Nasal cavity respiratory epithelium epithelial cell of viscerocranial mucosa (primary cell): ENCODE measurements at places on chromosomes 1 and 21. TPM values are rescaled to one million over a fixed set of nuclear protein-coding genes. Genes with fewer than 3 reads are reported as not detected.

Gene OLIG1
- total RNA-seq = not detected in 2 replicates

Gene ZNF683
- total RNA-seq = not detected in 2 replicates

Gene CD5L
- not detected in 2 replicates for total RNA-seq

Gene SLAMF1
- not detected in 2 replicates for total RNA-seq

Gene MMP23B
- 0.34 and 1.1 TPM in 2 replicates for total RNA-seq

Gene AHDC1
- 3.8 and 19.1 TPM in 2 replicates for total RNA-seq

Gene FMN2
- not detected in 2 replicates for total RNA-seq

Gene TMEM53
- total RNA-seq = 5.2 and 6.5 TPM in 2 replicates

Gene MATN1
- not detected in 2 replicates for total RNA-seq

Gene CTNNBIP1
- total RNA-seq = 82.7 and 88.7 TPM in 2 replicates

Gene ESPN
- 2.4 and 43.2 TPM in 2 replicates for total RNA-seq

Gene NR1I3
- total RNA-seq = not detected in 2 replicates

Gene DBT
- 5.1 and 14.7 TPM in 2 replicates for total RNA-seq

Gene DEPDC1
- 0.07 and 0.68 TPM in 2 replicates for total RNA-seq

Gene MCOLN3
- total RNA-seq = 4.4 and 24.0 TPM in 2 replicates

Gene CELA3A
- total RNA-seq = not detected in 2 replicates

Gene CRNN
- total RNA-seq = 3.8 and 24.6 TPM in 2 replicates

Gene HIVEP3
- total RNA-seq = under 0.01 and 1.2 TPM in 2 replicates

Gene ARHGEF10L
- total RNA-seq = 4.1 and 18.2 TPM in 2 replicates

Gene ENO1
- 663 and 1,403 TPM in 2 replicates for total RNA-seq

Gene VAMP3
- total RNA-seq = 51.9 and 92.3 TPM in 2 replicates

Gene HSF2BP
- 6.2 and 8.5 TPM in 2 replicates for total RNA-seq

Gene SPOCD1
- total RNA-seq = 8.5 and 26.3 TPM in 2 replicates

Gene TMEM51
- total RNA-seq = 7.9 and 15.9 TPM in 2 replicates

Gene RGS16
- total RNA-seq = 2.4 and 7.5 TPM in 2 replicates

Gene TBX15
- under 0.01 TPM in 2 replicates for total RNA-seq

Gene TMEM50B
- total RNA-seq = 16.3 and 23.2 TPM in 2 replicates

Gene KRTAP21-2
- total RNA-seq = not detected in 2 replicates

Gene FCRL2
- total RNA-seq = not detected in 2 replicates

Gene CDC42
- 322 and 370 TPM in 2 replicates for total RNA-seq

Gene CAPN9
- 0.07 TPM in 1 of 2 replicates, not detected in the other for total RNA-seq

Gene CASP9
- total RNA-seq = 3.4 and 5.6 TPM in 2 replicates

Gene LORICRIN
- not detected in 2 replicates for total RNA-seq

Gene TTC24
- total RNA-seq = not detected in 2 replicates

Gene AKR7A3
- total RNA-seq = 0.34 and 0.57 TPM in 2 replicates

Gene GLMN
- 5.5 and 6.2 TPM in 2 replicates for total RNA-seq

Gene HPCAL4
- total RNA-seq = under 0.01 TPM in 2 replicates

Gene ZNF697
- 8.5 and 12.6 TPM in 2 replicates for total RNA-seq

Gene VWA1
- total RNA-seq = 2.1 and 18.4 TPM in 2 replicates

Gene MYOM3
- 0.34 and 0.85 TPM in 2 replicates for total RNA-seq

Gene TMOD4
- total RNA-seq = 0.21 TPM in 1 of 2 replicates, not detected in the other

Gene HMCN1
- 0.85 and 1.0 TPM in 2 replicates for total RNA-seq

Gene TEDDM1
- total RNA-seq = not detected in 2 replicates

Gene SPRR2F
- total RNA-seq = not detected in 2 replicates

Gene RNU1-4
- under 0.01 TPM in 2 replicates for total RNA-seq

Gene MPZ
- total RNA-seq = under 0.01 and 0.07 TPM in 2 replicates
